ENCODE measurements at places on chromosomes 11 and 22.
A peak's percentile ranks its signal among the peaks of the same experiment; 100 is the strongest.

GRCh38 chr11:118791961-118792569 is 1.1 kb upstream of the DDX6 start:
- DNase-seq: peak; percentile 22

DNA sequence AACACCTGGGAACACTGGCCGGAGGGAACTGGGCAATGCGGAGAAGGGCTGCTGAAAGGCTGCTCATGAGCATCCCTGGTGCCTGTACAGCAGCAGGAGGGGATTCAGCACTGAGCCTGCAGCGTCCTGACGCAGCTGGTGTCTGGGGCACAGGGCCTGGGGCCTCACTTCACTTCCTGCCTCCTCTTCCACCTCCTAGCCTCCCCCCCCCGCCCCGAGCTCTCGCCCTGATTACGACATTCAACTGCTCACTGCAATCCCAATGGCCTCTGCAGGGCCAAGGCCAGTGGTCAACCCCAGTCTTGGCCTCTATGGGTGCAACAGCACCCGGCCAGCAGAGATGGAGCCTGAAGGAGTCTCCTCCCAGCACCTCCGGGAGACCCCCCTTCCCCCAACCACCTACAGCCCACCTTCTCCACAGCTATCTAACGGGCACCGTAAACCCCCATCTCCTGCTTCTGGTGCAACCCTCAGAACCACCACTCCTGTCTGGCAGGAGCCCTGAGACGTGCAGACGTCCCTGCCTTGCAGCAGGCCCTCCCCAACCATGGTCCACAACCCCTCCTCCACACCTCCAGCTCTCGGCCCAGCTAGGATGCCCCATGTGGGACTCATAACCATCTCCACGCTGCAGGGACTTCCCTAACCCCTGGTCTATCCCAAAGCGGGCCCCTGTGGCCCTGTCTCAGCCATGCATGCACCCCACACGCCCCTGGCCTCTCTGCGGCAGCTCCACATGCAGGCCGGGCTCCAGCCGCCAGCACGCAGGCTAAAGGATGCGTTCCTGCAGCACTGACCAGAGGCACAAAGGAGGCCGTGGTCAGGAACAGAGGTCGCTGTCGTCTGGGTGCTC is 38.2 kb downstream of the BRD1 start:
- peak; percentile 67 for DNase-seq

- DNase-seq: no peak
These were observed 378.1 kb downstream of the CADM1 start for GRCh38 chr11:115126092-115126491.

- DNase-seq: no peak
These were observed 2.1 kb upstream of the LZTR1 start for GRCh38 chr22:20979940-20980453.

- DNase-seq: no peak
These were observed 418 bp downstream of the ACO2 start for GRCh38 chr22:41469218-41469851.

DNA sequence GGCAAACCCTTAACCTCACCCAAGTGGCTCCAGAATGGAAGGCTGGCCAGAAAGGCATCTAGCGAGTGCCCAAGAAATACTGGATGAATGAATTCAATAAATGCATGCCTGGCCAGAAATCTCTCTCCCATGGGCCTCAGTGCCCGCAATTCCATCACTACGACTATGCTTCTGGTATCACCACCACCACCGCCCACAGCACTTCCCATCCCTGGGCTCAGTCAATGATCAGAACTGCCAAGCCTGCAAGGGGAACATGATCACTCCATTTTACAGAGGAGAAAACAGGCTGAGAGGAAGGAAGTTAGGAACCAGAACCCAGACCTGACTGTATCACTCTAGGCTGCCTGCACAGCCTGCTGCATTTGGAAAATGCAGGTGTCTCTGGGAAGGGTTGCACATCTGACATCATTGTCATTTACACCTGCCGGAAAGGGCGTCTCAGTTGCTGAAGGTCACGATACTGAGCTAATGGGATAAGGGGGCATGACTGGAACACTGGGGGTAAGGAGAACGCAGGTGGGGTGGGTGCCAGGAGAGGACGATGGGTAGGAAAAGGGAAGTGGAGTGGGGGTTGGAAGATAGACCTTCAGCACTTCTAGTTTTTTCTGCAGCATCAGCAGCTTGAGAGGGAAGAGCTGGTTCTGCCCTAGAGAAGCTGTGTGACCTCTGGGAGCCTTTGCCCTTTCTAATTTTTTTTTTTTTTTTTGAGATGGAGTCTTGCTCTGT is 3.2 kb downstream of the GPR152 start:
- no peak for DNase-seq

DNA sequence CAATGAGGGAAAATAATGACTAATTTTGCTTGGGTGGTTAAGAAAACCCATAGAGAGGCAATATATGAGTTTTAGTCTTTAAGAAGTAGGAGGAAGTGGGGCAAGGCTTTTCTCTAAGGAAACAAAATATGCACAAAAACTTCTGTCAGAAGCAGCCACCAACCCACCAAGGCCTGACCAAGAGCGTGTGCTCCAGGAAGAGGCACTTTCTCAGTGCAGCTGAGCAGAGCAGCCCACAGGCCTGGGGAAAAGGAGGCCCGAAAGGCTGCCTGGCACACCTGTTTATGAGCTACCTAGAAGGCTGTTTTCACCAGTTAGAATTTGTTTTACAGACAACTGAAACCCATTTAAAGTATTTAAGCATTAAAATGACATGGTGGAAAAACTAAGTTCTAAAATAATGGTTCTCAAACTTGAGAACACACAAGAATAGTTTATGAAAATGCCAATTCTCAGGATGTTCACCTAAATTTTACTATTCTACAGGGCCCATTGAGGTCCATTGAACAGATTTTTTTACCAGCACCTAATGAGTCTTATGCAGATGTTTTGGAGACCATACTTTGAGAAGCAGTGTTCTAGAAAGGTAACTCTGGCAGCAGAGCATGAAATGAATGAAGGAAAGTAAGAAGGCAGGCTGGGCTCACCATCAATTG is 160.5 kb upstream of the DDI1 start:
- no peak for DNase-seq

- no peak for DNase-seq
These were observed 869 bp downstream of the FAM83F start for GRCh38 chr22:39995393-39996252.

GRCh38 chr11:12120031-12121008 is 9.9 kb downstream of the MICAL2 start:
- DNase-seq: no peak

DNA sequence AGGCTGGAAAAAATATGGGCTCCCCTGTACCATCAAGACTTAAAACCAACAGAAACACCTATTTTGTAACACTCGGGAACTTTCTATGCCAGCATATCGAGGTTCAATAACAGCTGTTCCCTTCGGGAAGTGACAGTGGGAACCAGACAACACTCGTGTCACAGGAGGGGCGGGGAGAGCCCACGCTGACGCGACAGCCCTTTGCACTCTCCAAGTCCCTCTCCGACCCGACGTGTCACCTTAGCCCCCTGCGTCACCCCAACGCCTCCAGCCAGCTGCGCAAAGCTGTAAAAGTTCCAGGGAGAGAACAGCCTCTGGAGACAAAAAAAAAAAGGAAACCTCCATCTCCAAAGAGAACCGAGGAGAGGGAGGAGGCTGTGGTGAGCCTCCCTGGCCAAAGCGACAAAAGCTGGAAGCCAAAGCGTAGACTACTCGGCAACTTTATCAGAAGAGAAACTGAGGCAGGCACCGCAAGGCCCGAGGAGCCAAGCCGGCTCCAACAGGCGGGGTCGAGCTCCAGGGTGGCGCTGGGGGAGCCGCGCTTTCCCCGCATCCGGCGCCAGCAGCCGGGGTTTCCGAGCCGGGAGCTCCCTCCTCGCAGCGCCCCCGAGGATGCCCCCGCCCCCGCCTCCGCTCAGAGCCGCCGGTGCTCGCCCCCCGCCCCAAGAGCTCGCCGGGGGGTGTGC is 751 bp downstream of the ARFGAP3 start:
- DNase-seq: peak; percentile 40

DNA sequence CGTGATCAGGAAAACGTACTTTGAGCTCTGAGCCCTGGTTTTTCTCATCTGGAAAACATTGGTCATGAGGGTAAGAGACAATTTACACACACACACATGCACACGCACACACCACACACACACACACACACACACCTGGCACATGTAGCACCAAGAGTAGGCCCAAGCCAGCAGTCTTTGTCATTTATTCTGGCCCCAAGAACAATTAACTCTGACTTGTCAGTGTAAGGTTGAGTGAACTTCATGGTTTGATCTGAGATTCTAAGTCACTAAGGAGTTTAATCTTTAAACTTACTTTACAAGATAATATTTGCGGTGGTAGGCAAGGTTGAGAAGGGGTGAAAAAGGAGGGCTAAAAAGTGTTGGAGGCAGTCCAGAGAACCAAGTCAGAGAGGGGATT is 44.1 kb downstream of the MMP20 start:
- DNase-seq: no peak

DNA sequence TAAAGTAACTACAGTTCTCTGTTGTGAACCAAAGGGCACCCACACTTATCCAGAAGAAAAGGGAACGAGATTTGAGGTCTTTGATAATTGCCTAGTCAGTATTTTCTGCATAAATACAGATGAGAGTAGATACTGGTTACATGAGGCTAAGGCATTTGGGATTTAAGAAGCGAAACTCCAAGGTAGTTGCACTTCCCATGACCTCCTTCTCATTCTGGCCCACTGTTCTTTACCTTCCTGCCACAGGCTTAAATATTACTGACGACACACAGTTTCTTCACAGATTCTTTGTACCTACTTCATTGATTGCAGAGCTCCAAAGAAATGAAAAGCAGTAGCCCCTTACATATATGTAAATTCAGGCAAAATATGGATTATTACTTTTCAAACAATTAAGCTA is 915.3 kb downstream of the LRRC4C start:
- no peak for DNase-seq

- no peak for DNase-seq
These were observed 54.7 kb upstream of the CCDC188 start for GRCh38 chr22:20205464-20205963.

DNA sequence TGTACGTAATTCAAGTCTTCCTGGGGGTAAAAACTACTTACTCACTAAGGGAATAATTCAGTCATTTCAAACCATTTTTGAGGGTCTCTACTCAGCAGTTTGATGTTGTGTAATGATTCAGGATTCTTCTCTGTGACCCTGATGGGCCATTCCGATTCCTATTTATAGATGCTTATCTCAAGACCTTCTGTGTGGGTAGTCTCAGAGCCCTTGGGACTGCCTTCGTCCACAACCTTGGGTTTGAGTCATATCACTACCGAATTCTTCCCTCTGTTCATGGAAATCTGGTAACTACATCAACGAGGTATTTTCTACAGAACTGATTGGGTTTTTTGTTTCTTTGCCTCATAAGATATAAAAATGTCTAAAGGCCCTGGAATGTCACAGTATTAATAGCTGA is 14.3 kb upstream of the CBX6 start:
- DNase-seq: no peak

DNA sequence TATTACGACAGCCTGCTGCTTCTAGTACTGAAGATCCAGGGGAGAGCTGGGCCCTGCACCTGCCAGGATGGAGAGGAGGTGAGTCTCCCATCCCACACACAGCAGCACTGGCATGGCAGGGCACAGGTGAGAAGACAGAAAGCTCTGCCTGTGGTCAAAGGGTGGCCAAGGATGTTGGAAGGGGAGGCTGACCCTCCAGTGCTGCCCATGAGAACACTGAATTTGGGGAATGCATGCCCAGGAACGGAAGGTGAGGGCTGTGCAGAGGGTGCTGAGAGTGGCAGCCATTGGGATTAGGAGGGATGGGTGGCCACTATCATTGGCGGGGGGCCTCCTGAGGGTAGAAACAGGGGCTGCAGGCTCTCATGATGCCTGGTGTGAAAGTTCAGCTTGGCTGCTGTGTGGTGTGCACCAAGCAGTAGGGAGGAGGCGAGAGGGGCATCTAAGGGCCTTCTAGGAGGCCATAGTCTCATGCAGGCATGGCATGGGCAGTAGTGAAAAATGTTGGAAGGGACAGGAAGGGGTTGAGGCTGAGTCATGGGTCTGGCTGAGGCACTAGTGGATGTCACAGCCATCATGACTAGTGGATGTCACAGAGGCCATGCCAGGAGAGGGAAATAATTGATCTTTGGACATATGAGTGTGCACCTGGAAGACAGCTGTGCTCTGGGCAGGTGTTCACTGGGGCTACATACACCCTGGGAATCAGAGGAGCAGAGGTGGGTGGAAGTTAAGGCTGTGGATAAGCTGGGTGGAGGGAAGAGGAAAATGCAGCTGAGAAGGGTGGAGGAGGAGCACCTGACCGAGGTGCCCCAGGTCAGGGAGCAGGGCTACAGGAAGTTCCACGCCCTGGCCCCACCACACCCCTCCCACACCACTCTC is 2.5 kb upstream of the LRRC74B start:
- no peak for DNase-seq

DNA sequence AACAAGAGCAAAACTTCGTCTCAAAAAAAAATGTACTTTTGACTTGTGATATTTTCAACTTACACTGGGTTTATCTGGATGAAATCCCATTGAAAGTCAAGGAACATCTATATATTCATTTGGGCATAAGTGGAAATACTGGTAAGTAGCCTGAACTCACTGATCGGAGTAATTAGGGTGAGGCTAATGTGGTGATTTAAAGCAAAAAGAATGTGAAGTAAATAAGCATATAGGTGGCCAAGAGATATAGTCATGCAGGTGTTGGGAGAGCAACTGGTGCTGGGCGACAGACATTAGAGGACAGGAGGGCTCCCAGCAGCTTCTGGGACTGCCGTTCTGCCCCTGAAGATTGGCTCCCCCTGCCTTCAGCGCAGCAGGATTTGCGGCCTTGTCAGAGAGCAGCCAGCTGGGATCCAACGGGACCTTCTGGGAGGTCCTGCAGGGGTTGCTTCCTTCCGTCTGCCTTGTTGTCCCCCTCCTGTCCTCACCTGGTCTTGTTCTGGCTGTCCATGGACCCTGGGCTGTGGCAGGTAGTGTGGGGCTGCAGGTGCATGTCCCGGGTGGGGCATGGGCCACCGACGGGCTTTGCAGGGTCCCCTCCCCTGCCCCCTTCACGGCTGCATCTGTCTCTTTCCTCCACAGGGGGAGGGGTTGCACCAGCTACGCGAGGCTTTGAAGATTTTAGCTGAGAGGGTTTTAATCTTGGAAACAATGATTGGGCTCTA is 14.1 kb downstream of the RHBDD3 start:
- DNase-seq: no peak

DNA sequence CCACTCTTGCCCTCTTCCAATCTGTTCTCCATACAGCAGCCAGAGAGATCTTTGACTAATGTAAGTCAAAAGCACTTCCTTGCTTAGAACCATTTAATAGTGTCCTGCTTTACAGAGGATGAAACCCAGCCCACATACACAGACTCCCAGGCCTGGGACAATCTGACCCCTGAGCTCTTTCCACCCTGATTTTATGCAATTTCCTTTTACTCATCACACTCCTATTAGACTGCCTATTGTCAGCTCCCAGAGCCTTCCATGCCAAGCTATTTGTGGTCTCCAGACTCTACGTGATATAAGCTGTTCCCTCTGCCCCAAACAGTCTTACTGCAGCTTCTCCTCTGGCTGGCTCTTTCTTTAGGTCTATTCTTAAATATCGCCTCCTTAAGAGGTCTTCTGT is 28.1 kb downstream of the ME3 start:
- DNase-seq: no peak

GRCh38 chr11:83511646-83512045 is 225.5 kb upstream of the CCDC90B start:
- no peak for DNase-seq

GRCh38 chr11:1077417-1078119 is 2.9 kb downstream of the MUC2 start:
- no peak for DNase-seq

All from hepatic stellate cell (primary cell).